ENCODE measurements at places on chromosomes 3 and 15. TPM values are rescaled to one million over a fixed set of nuclear protein-coding genes. Genes with fewer than 3 reads are reported as not detected.

Gene NOX5
- total RNA-seq, result not detected

Gene SELENOT
- 167 TPM for total RNA-seq

Gene ZPLD1
- 0.47 TPM for total RNA-seq

Gene LRTM1
- total RNA-seq, result not detected

Gene TMEM62
- total RNA-seq, result 25.2 TPM

Gene CRYGS
- total RNA-seq, result 0.39 TPM

Gene TM4SF4
- not detected for total RNA-seq

Gene OIP5
- total RNA-seq, result 0.49 TPM

Gene PAQR5
- 0.62 TPM for total RNA-seq

Gene CCDC80
- 83.1 TPM for total RNA-seq

Gene CCR1
- 12.3 TPM for total RNA-seq

Gene ERC2
- total RNA-seq, result 0.81 TPM

Gene RAD51
- not detected for total RNA-seq

Gene RGMA
- total RNA-seq, result 99.0 TPM

Gene TMEM44
- total RNA-seq, result 7.6 TPM

Gene C3orf70
- 21.0 TPM for total RNA-seq

Gene LXN
- total RNA-seq, result 4.0 TPM

Gene TTLL3
- total RNA-seq, result 24.2 TPM

Gene RTP2
- not detected for total RNA-seq

Gene SMAD6
- 9.9 TPM for total RNA-seq

Gene CD276
- 58.9 TPM for total RNA-seq

Gene TP63
- total RNA-seq, result not detected

Gene MME
- 1.5 TPM for total RNA-seq

Gene NEO1
- total RNA-seq, result 32.2 TPM

Gene ZBTB47
- 152 TPM for total RNA-seq

Gene P2RY14
- 1.8 TPM for total RNA-seq

Gene SEMA7A
- 2.5 TPM for total RNA-seq

Gene SLC12A1
- total RNA-seq, result not detected

Gene MYO5C
- 10.2 TPM for total RNA-seq

Gene CSNK1G1
- total RNA-seq, result 67.0 TPM

Gene ALG1L2
- not detected for total RNA-seq

Gene PLA2G4E
- total RNA-seq, result not detected

Gene TMEM212
- total RNA-seq, result not detected

Gene GOLGA8S
- not detected for total RNA-seq

Gene SEC62
- 84.2 TPM for total RNA-seq

Gene UPK1B
- not detected for total RNA-seq

Gene BSN
- total RNA-seq, result 0.81 TPM
